ENCODE measurements at places on chromosomes 5 and 9.

GRCh38 chr9:126058591-126058990 lies 268.0 kb upstream of the MVB12B start:
- DNase-seq, result no peak

DNA sequence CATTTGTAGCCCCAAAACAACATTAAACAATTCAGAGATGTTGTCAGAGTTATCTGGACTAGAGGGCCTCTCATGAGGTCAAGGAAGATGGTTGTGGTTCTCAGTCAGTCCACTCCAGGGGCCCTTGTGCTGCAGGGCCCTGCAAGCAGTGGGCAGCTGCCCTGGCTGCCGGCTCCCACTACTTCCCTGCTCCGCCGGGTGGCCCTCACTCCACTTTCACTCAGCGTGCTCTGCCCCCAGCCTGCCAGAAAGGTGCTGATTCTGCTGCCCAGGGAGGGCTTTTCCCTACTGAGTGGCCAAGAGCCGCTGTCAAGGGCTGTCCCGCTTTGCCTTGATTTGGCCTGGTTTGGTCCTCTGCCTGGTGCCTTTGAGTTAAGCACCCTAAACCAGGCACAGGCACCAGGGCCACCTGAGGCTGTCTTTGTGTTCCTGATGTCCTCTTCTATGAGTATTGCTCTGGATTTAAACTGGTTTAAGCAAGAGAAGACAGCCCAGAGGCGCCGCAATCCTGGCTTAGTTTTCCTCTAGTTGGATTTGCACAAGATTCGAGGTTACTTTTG lies 117.2 kb downstream of the GADD45G start:
- no peak for DNase-seq

- DNase-seq, result peak; percentile 49
Measured at GRCh38 chr9:111427186-111427585, 57.0 kb downstream of the ECPAS start.

DNA sequence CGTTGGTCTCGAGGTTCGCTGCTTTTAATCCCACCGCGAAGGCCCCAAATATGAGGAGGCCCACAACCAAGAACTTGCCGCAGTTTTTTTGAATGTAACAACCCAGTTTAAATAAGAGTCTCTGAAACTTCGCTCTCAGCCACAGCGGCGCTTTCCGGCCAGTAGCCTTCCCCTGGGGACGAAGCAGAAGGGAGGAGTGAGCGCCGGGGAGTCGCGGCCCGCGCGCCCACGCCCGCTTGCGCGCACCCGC lies 10.4 kb downstream of the PTCH1 start:
- DNase-seq, result peak; percentile 51

DNA sequence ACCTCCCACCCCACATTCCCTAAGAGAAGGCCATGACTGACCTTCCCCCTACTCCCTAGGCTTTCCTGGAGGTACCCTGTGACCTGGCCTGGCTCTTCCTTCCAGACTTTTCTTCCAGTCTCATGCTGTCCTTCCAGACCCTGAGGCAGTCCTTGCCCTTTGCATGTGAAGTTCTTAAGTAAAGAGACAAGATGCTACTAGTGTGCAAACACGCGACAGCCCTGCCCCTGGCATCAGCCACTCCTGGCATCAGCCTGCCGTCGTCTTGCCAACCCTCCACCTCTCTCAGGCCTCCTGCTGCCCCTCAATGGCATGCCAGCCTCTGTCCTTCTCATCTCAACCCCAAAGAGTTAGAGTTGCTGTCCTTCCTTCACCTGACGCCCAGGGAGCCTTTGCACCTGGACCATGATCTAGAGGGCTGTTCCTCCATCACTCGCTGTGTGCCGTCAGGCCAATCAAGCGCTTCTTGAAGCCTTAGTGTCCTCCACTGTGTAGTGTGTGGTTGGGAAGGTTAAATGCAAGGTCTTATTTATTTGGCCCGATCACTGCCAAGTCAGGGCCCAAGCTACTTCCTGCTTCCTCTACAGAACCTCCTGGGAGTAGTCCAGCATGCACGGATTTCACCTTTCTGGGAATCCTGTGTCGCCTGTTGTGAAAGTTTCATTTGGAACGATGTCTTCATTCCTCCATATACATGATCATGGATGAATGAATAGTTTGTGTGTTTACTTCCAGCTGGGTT lies 61.9 kb downstream of the WWC1 start:
- peak; percentile 70 for DNase-seq

DNA sequence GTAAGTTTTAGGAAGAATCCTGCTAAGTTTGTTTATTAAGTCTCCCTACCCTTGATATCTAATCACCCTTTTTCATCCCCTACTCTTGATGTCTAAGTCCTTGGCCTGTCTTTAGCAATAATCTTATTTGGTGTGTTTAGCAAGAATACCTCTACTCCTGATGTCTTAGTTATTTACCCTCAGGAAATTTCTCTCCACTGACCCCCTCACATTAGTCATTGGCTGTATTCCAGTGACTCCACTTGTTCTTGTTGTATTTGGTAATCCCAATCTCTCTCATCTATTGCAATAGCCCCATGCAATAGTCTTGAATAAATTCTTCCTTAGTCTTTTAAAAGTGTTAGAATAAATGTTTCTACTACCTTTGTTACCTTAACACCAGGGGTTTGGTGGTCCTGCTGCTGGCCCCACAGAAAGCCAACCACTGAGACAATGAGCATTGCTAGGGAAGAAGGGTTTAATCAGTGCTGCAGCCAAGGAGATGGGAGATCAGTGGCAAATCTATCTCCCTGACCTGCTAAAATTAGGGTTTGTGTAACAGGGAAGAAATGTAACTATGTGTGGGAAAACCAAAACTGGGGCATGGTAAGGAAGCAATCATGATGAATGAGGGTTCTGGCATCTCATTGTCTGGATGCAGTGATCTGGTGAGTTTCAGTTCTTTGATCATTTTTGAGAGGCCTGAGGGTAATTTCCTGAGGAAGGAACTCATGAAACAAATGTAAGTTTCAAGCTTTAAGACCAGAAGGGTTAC lies 236.4 kb upstream of the DAB2 start:
- peak; percentile 82 for DNase-seq

All from kidney tubule cell (primary cell).